Suppressor macrophage treated with lipopolysaccharide for 1 hour (primary cell): ENCODE measurements at places on chromosomes 7 and 10.
A peak's percentile ranks its signal among the peaks of the same experiment; 100 is the strongest.

DNA sequence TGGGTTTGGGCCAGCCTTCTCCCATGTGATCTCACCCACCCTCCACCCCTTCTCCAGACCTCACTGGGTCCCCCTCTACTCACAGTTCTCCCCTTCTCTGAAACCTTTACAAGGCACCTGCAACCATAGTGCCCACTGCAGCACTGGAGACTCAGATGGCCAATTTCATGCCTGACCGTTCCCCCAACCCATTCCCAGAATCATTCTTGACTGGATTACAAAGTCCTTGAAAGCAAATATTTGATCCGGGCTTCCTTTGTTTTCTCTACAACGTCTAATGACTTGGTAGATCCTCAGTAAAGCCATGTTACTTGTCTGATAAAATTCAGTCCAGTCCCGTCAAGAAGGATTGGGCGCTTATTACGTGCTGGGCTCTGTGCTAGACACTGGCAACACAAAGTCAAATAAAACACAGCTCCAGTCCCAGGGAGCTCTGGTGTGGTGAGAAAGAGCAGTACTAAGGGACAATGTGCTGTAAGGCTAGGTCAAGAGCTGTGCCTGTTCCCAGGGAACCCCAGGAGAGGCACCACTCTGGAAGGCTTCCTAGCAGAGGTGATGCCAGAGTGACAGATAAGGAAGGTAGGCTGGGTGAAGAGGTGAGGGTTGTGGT, 36.5 kb downstream of the SH3PXD2A start:
- DNase-seq, result no peak

DNA sequence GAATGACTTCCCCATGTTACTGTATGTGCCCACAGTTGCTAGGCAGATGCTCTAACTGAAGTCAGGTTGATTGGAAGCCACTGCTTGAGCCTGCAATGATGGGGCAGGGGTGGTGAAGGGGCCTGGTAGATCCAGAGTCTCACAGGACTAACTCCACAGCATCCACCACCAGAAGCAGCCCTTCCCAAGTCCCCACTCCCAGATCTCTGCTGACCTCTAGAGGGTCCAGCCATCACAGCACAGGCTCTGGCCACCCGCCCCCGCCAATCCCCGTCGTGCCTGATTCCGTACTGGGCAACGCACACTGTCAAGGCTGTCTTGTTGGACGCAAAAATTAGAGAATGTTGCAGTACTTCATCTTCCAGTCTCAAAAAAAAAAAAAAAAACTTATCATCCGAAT, 136.8 kb upstream of the PDE1C start:
- peak; percentile 1 for DNase-seq

DNA sequence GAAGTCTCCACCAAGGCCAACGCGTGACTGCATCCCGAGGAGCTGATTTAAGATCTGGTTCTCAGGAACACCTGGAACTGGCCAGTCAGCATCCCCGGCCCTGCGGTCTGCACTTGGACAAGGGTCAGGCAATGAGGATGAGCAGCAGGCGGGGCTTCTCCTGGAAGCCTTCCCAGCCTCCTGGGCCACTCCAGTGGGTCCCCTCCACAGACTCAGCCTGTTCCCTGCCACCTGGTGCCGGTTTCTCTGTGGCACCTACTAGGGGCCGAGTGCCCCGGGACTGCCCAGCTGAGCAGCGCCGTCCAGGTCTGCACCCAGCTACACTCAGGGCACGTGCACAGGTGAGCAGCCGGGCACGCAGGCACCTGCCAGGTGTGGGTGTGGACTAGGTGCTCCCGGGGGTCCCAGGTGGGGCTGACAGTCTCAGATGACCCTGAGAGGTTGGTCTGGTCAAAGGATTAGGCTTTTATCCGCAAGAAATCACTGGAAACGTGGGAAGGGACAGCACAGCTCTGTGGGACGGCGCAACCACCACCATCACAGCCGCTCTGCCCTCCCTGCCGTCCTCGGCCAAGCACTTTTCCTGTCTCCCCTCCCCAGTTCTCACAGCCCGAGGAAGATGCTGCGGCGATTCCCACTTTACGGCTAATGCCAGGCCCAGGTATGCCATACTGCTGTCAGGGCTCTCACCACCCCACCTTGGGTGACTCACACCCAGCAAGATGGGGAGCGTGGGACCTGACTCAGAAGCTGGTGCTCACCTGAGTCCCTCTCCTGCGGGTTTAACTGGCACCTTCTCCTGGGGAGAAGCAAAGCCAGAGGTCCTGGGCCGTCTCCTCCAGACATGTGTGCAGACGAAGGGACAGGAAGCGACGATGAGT, 166.0 kb downstream of the RNF216 start:
- no peak for DNase-seq

GRCh38 chr7:80781561-80781979, 137.3 kb downstream of the SEMA3C start:
- no peak for DNase-seq

DNA sequence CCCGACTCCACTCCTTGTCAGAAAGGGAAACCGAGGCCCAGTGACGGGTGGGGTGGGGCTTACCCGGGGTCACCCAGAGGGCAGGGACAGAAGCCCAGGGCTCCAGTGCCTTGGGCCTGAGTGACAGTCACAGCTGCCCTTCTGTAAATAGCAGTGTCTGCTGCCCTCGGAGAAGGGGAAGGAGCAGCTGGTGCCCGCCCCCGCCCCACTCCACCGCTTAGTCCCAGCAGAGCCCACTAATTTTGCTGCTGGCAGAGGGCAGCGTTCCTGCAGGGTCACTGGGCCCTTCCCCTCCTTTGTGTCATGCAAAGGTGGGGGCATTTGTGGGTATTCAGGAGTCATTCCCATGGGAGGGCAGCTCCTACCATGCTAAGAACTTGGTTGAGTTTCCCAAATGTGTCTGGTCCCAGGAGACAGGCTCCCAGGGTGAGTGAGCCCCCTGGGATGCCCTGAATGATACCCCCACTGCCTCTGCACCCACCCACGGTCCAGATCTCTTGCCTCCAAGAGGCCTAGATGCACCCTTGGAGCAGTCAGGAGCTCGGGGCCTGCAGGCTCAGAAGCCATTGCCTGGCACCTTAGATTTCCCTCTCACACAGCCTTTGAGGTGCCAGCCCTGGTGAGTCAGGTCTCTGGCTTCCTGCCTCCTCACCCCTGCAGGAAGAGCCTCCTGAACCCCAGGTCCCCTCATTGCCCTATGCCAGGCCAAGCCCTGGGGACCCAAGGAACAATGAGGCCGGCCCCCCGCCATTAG, 17.2 kb downstream of the SH2B2 start:
- DNase-seq, result peak; percentile 38

DNA sequence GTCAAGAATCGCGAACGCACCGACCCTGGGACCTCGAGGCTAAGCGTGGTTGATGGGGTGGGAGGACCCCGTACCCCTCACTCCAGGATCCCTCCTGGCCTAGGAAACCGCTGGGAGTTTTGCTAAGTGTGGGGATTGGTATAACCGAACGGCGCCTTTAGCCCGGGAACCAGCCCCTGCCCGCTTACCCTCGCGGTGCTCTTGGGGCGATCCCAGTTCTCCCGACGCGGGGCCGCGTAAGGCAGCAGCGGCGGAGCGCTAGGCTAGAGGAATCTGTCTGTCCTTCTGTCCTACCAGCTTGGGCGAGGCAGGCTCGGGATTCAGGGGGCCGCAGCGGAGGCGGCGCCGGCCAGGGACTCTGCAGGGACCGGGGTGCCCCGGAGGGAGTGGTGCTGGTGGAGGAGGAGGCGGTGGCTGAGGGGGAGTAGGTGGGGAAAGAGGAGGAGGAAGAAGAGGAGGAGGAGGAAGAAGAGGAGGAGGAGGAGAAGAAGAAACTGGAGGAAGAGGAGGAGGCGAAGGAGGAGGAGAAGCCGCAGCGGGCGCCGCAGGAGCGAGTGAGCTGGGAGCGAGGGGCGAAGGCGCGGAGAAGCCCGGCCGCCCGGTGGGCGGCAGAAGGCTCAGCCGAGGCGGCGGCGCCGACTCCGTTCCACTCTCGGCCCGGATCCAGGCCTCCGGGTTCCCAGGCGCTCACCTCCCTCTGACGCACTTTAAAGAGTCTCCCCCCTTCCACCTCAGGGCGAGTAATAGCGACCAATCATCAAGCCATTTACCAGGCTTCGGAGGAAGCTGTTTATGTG, 439 bp upstream of the EMX2 start:
- no peak for DNase-seq

DNA sequence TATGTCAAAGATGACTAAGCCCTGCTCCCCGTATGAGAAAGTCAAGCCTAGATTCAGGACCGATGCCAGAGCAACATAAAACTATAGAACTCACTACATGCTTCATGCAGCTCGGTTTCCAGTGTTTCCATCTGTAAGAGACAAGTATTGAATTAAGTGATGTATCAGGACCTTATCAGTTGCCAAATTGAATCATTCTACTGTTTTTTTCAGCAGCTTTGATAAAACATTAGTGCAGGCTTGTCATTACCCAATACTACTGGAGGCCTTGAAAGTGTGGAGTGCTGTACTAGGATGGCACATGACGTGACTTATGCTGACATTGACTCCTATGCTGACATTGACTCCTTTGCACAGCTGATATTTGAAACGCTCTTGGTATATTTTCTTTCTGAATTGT, 10.8 kb upstream of the NRP1 start:
- no peak for DNase-seq
